ENCODE measurements at places on chromosomes 7 and 10.

GRCh38 chr7:11175371-11175770 lies 201.7 kb downstream of the PHF14 start:
- DNase-seq = peak; percentile 74

DNA sequence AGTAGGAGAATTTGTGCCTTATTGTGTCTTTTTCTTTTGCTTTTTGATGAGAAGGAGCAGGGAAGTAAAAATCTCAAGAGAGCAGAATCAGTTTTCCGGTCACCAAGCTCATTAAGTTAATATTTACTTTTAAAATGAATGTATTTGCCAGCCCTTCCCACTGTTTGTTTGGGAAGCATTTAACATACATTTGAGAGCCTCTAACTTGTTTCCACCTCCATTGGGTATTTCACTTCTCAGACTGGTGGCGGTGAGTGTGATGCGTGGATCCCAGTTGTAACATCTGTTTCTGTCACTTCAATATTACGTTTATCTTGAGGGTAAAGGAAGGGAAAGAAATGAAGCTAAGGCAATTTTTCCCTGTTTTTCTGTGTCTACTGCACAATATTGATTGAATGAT lies 22.8 kb downstream of the CDK14 start:
- DNase-seq = no peak

DNA sequence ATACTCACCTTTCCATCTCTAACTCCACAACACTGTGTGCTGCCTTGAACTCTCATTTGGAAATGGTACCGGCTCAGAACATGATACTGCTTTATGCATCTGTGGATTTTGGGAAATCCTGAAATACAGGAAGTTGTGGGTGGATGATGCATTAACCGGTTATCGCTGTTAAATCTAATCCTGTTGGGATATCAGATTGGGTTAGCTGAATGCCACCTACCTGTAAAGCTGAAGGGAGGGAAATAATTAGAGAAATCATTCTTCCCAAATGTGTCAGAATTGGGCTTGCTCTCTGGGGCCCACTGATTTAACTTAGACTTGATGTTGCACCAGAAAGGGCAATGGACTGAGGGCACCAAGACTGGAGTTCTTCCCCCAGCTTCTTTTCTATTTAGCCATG lies 54.0 kb downstream of the CH25H start:
- DNase-seq = no peak

- no peak for DNase-seq
Observed at GRCh38 chr7:144908324-144908723, 72.5 kb upstream of the TPK1 start.

GRCh38 chr7:73734619-73735527 lies 3.7 kb downstream of the ABHD11 start:
- DNase-seq = peak; percentile 91

DNA sequence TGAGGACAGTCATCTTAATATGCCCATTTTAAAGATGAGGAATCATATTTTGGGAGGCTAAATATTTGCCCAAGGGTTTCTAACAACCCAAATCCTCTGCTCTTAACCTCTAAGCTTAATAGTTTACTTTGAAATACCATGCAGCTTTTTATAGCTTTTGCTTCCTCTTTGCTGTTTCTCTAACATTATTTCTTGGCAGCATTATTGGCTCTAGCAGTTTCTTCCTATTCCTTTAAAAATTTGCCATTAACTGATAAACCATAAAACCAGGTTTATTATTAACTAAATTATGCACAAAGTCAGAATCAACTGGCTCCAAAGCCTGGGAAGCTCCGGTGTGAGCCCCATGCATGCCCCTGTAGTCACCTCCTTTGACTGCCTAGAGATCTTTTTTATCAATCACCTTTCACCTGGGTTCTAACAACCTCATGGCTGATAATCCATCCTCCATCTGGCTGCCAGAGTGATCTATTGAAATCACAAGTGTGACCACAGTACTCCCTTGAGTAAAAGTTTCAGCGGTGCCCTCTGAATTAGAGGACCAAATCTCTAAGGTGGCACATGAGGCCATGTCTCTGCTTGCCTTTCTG lies 62.4 kb downstream of the ITGB8 start:
- DNase-seq = no peak

- DNase-seq = no peak
Observed at GRCh38 chr7:33698041-33698440, 207.3 kb upstream of the BMPER start.

DNA sequence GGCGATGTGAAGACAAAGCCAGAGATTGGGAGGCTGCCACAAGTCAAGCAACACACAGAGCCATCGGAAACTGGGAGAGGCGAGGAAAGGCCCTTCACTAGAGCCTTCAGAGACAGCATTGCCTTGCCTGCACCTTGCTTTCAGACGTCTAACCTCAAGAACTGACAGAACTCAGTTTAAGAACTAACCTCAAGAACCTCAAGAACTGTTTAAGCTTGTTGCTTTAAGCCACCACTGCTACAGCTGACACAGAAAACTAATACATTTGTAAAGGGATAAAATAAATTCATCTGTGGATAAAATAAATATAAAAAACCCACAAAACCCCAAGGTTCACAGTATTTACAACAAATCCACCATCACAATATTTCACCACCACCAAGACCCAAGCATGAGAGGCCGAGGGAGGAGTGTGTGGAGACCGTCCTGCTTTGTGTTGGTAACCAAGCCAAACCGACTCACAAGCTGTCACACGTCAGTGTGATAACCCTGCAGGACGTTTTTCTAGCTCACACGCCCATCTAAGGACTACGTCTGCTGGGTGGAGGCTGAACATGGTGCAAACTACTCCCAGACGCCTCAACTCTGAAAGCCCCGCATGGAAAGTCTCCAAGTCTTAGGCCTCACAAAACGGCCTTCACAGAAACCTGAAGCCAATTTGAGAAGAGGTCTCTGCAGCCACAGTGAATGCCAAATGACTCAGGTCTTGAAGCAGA lies 116.8 kb downstream of the ABLIM1 start:
- DNase-seq = no peak

DNA sequence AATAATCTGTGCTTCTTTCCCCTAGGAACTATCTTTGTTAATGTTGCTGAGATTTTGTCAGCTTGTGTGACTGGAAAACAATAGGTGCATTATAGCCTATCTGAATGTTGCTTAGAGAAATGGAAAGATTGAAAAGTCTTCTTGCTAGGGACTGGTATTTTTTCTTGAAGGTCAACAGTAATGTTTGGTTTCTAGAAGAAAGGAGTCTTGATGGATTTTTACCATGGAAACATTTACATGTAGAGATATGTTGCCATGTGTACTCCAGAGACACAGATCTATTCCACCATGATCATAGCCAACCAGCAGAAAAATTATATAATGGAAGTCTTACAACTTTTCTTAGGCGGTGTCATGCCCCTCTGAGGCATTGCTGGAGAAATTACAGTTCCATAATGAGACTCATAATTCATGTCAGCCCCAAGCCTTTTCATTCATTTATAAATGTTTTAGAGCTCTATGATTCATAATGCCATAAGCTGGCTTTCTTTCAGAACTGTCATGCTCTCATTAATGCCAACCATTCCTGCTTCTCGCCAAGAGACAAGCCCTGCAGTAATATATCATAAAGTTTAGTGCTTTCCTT lies 175.1 kb upstream of the PTPRZ1 start:
- DNase-seq = no peak

GRCh38 chr7:140176811-140177702 lies at the start of gene KDM7A:
Gene KDM7A, minus strand, starts transcription at chr7:140176983. Its CDS starts 46 bp downstream, at chr7:140176937.
- peak; percentile 94 for DNase-seq

DNA sequence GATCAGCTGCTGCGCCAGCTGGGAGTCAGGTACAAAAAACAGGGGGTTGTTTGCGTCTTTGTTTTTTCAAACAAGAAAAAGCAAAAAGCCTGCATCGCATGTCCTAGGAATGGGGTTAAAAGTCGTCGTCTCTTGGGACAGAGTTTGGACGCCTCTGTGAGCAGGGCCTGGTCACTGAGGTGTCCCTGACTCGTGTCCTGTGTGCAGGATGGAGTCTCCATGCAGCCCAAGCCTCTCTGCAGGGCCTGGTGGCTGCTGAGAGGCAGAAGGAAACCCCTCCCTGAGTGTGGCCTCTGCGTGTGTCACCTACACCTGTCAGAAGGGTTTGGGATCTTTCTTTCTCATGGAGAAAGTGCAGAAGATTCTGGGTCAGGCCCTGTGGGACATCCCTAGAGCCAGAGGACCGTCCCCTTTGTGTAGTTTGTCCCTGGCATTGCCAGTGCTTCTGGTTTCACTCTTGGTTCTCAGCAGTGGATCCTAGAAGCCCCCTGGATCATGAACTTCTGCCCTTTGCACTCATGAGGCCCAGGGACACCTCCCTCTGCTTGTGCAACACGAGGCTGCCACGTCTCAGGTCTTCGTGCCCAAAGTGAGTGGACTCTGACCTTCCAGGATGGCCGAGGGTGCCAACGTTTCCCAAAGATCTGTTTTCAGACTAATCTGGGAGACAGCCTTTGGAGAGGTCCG lies 75.0 kb downstream of the PRKAG2 start:
- DNase-seq = no peak

DNA sequence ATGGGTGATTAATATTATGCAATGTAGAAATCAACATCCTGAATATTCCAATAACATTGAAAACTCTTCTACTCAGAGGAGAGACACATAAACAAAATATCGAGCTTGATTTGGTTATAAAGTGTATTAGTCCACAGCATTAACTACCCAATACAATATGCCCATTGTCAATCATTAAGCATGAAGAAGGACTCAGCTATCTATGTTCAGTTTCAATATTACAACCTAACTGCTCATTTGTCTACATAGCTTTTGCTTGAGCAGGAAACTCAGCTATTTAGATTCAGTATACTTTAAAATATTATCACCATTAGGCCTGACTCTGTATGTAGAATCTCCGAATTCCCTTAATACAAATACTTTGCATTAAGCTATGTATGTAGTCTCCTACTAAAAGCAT lies 262.6 kb downstream of the SEMA3A start:
- no peak for DNase-seq

- DNase-seq = no peak
Observed at GRCh38 chr10:127855591-127855881, 37.2 kb downstream of the CLRN3 start.

DNA sequence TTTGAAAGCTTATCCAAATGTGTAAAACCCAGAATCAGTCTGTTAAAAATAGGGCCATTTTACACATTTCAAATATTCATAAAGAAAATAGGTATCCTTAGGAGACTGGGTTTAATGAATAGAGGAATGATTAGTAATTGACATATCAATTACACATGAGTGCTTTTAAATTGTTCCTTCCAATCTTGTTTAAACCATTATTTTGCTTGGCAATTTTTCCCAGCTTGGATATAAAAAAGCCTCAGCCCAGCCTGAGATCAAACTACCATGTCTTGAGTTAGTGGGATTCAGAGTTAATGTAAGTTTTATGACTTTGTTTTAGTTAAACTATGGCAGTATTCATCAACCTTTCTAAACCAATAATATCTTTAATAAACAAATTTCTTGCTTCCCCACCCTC lies 28.3 kb downstream of the PARP12 start:
- no peak for DNase-seq

GRCh38 chr10:48309711-48310226 lies 3.3 kb downstream of the MAPK8 start:
- no peak for DNase-seq
